Vagina (tissue), 2 donors: ENCODE measurements at places on chromosomes 1 and 21.

GRCh38 chr1:77833521-77834100 lies 54.2 kb downstream of the MIGA1 start:
- DNase-seq = no peak

DNA sequence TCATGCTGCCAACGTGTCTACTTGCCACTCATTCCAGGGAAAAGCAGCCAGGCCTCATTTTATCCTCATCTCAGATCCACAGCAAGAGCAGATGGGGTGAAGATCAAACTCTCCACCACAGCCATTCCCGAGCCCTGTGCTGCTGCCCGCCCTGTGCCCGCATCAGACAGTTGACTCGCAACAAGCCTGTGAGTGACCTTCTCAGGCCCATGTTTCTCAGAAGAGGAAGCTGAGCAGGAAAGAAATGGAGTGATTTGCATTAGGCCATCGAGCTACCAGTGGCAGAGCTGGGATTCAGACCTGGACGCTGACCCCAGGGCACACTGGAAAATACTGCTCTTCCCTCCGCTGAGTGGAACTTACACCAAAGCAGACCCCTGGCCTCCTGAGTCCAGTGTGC lies 1.2 kb downstream of the CNR2 start:
- DNase-seq = no peak

DNA sequence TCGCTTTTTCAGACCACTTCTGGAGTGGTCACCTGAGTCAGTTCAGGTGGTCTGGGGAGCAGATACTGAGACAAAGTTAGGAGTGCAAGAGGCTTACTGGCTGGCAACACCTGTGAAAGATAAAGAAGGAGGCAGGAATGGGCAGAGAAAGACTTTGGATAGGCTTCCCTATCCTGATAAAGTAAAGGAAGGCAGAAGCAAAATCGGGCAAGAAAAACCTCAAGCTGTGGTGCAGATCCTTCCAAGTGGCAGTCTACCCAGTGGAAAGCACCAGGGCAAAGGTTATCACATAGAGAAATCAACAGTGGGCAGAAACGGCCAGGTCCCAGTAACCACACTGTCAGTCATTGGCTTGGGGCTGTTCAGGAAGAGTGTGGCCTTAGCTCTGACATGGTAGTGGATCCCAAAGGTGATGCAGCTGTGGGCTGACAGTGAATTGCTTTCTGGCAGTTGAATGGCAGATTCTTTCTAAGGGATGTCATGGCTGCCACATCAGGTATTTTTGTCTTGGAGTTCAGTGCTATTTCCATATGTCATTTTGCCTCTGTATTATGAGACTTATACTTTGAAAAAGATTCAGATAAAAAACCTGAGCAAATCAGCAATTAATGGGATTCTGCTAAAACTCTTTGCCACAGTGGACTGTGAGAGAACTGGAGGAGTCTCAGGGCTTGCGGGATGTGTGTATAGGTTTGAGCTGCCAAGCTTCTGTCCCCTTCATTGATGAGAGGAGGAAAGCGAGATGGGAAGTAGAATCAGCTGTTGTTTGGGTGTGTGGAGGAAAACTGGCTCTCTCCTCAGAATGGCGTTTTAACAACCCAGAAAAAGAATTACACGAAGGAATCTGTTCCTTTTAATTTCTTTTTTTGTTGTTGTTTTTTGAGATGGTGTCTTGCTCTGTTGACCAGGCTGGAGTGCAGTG lies 8.1 kb upstream of the CGN start:
- DNase-seq = no peak

GRCh38 chr1:51570063-51570710 lies 46.7 kb upstream of the OSBPL9 start:
- DNase-seq = no peak

- DNase-seq = no peak
Measured at GRCh38 chr1:247209396-247209795, 37.6 kb upstream of the ZNF124 start.

GRCh38 chr1:5986018-5986417 lies 6.2 kb downstream of the NPHP4 start:
- DNase-seq = no peak

- no peak for DNase-seq
Measured at GRCh38 chr21:35106246-35106835, 57.2 kb upstream of the RUNX1 start.

GRCh38 chr1:156733989-156734584 lies 5.5 kb upstream of the ISG20L2 start:
- no peak for DNase-seq

- no peak for DNase-seq
Measured at GRCh38 chr1:112852276-112852675, 103.7 kb downstream of the SLC16A1 start.

- no peak for DNase-seq
Measured at GRCh38 chr1:151729966-151730291, 8.6 kb downstream of the RIIAD1 start.

- no peak for DNase-seq
Measured at GRCh38 chr1:232017057-232017456, 390.5 kb downstream of the DISC1 start.

DNA sequence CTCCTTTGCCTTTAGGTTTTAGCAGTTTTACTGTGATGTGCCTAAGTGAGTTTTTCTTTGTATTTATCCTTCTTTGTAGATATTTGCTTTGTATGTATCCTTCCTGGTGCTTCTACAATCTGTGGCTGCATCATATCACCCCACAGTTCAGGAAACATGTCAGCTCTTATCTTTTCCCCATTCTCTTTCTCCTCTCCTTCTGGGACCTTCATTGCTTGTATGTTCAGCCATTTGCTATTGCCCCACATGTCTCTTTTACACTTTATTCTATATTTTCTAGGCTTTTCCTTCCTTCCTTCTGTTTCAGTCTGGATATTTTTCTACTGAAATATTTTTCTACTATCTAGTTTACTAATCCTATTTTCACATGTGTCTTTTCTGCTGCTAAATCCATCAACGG lies 14.9 kb downstream of the KNCN start:
- no peak for DNase-seq

DNA sequence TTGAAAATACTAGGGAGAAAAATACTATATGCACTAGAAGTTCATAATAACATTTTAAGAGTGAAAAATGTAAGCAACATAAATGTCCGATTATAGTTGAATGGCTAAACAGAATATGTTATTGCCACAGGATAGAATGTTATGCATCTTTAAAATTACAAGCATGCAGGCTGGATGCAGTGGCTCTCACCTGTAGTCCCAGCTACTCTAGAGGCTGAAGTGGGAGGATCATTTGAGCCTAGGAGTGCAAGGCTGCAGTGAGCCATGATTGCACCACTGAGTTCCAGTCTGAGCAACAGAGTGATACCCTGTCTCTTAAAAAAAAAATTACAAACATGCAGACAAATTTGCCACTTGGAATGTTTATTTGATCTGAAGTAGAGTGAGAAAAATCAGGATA lies 3.0 kb upstream of the BATF3 start:
- DNase-seq = no peak

DNA sequence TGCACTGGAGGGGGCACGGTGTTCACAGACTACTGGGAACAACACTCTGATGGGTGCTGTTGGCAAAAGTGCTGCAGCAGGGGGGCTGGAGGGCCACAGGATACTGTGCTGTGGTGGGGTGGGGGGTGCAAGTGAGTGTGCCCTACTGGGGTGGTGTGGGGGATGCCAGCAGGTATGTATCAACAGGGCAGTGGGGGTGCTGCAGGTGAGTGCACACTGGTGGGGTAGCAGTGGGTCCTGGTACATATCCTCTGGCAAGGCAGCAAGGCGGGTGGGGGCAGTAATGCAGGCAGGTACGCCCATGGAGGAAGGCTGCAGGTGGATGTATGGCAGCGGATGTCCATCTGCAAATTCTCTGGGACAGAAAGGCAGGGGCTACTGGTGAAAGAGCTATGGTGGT lies 48.8 kb upstream of the CD53 start:
- DNase-seq = no peak

DNA sequence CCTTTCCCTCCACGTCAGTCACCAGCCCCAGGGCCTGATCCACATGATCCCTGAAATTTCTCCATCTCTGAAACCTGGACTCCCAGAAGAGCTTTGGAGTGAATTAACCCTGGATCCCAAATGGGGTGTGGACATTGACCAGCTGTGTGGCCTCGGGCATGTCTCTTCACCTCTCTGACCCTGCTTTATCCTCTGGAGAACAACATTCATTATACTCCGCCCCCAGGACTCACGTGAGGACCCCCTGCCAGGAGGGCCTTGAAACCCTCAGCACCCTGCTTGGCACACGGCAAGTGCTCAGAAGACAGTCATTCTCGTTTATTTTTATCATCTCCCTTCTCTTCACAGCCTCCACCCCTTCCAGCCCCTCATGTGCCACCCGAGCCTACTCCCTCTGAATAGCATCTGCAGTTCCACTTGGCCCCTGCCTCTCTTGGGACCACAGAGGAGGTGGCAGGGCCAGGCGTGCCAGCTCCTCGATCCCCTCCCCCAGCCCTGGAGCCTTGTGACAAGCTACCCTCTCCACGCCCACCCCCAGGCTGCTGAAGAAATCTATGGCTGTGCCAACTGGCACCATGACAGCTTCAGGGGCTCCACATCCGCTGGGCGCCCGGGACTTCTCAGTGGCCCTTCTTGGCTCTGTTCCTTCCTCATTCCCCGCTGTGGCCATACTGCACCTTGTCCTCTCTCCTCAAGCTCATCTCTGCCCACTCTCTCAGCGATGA lies 18.0 kb downstream of the ADGRB2 start:
- DNase-seq = no peak

DNA sequence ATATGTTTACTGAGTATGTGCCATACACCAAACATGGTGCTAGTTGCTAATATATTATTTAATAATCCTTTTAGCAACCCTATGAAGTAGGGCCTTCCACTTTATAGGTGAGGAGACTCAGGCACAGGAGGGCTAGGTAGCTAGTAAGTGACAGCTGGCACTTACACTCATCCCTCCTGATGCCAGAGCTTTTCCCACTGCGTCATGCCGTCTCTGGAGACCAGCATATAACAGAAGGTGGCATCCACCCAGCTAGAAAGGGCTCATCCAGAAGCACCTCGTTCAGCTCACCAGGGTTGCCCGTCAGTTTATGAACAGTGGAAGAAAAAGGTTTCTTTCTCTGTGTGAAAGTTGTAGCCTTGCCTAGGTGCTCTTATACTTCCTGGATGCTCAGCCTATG lies 108.9 kb downstream of the NOS1AP start:
- no peak for DNase-seq
